ENCODE measurements at places on chromosomes 11 and 22.

- DNase-seq = no peak
Measured at GRCh38 chr11:99548264-99548663, 527.5 kb downstream of the CNTN5 start.

- peak; percentile 11 for DNase-seq
Measured at GRCh38 chr11:17932472-17932871, 80.4 kb downstream of the SERGEF start.

DNA sequence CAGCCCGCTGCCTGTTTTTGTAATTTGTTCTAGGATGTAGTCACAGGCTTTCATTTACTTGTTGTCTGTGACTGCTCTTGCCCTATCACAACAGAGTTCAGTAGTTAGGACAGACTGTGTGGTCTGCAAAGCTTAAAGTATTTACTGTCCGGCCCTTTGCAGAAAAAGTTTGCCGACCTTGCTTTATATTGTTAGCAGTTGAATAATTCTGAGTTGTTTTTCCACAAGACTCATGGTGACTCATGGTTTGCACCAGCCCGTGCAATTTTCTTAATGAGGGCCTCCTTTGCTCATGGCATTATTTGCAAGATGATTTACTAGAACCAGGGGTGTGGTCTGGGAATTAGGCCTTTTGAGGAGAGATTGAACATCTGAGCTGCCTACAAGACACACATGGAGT is 110.6 kb downstream of the SCN3B start:
- no peak for DNase-seq

DNA sequence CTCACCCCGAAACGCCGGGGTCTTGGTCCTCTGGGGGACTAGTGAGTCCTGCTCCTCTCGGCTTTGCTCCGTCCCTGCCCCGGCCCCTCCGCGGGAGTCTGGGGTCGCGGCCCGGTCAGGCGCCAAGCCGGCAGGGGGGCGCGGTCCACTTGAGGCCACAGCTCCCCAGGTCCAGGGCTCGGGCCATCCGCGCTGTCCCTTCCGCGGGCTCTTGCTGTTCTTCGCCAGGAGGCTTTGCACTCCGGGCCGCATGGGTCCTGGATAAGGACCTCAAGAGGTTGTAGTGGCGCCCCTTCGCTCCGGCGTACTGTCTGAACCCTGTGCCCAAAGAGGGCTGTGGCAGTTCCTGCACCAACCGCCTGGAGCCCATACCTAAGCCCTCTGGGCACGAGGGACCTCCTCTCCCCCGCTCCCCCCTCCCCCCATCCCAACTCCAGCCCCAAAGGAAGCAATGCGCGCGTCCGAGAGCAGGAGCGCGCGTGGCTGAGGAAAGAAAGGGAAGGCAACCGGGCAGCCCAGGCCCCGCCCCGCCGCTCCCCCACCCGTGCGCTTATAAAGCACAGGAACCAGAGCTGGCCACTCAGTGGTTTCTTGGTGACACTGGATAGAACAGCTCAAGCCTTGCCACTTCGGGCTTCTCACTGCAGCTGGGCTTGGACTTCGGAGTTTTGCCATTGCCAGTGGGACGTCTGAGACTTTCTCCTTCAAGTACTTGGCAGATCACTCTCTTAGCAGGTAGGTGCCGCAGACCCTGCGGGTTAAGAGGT is at the start of gene ADM:
Gene ADM, plus strand, starts transcription at position 579 of the 767 bp plus-strand sequence. CDS start 628 bp downstream, outside the sequence.
- DNase-seq = peak; percentile 98

DNA sequence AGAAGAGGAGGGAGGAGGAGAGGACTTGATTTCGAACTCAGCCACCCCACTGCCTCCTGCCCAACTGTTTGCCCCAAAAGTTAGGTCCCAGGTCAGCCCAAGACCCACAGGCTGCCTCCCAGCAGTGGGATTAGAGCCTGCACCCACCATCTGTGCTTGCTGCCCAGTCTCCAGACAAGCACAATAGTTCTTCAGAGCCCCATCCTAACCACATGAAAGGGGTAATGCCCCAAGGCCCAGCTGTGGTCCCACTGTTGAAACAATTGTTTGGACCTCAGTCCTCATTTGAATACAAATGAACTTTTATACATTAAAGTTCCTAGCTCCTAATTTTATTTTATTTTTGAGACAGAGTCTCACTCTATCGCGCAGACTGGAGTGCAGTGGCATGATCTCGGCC is 5.4 kb upstream of the VPS51 start:
- DNase-seq = no peak

DNA sequence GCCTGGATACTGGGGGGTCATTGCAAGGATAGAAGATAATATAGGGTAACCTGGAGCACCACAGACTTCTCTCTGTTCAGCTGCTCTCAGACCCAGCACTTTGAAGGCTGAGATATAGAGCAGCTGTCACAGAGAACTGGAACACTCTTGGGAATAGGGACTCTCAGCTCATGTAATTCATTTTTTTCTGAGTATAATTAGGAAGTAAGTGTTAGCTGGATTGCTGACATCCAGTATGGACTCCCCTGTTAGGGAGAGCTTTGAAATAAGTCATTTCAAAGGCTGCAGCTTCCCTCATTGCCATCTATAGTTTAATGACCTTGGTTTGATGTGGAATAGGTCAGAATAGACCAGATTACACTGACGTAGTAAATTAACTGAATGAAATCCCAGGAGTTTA is 120.8 kb upstream of the POU2AF2 start:
- no peak for DNase-seq

DNA sequence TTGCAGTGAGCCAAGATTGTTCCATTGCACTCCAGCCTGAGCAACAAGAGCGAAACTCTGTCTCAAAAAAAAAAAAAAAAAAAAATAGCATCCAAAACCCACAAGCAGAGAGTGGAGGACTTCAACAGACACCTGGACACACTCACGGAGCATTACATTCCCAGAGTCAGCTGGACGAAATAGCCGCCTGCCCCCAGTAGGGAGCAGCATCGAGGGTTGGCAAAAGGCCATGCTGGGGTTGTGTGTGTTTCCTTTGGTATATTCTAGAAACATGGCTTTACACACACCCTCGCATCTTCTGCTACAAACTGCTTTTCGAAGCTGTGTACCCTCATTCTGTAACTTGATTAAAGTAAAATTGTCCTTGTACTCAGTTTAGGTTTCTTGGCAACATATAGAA is 5.3 kb downstream of the ADA2 start:
- DNase-seq = peak; percentile 66

DNA sequence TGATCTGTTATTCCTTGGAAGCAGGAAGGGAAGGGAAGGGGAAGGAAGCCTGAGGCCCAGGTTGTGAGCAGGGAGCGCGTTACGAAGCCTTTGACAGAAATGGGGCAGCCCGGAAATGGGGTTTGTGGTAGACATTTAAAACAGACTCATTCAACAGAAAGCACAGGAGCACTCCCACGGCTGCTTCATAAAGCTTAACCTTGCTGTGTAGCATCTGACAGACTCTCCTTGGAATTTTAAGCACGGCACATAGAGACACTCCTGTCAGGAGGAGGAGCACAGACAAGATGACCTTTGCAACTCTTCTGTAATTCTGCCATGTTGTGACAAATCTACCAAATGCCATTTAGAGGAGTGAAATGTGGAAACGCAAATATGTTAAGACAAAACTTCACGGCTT is 131.6 kb downstream of the FBXO7 start:
- no peak for DNase-seq

- no peak for DNase-seq
Measured at GRCh38 chr11:6260207-6260726, 629 bp downstream of the CCKBR start.

- no peak for DNase-seq
Measured at GRCh38 chr22:26548984-26549383, 36.7 kb upstream of the TFIP11 start.

DNA sequence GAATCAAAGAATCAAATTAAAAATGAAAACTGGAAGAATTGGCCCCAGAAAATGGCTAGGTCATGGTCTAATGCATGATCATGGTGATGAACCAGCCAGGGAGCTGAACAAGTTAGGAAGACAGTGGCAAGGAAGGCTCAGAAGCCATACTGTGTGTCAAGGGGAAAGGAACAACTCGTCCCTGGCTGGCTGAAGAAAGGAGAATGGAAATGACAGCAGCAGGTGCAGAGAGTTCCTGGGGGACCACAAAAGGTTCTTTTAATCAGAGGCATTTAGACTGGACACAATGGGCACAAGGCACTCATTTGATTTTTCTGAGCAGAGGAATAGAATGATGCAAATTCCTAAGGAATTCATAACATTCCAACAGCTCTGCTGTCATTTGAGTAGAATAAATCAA is 209.9 kb downstream of the LARGE1 start:
- DNase-seq = no peak

DNA sequence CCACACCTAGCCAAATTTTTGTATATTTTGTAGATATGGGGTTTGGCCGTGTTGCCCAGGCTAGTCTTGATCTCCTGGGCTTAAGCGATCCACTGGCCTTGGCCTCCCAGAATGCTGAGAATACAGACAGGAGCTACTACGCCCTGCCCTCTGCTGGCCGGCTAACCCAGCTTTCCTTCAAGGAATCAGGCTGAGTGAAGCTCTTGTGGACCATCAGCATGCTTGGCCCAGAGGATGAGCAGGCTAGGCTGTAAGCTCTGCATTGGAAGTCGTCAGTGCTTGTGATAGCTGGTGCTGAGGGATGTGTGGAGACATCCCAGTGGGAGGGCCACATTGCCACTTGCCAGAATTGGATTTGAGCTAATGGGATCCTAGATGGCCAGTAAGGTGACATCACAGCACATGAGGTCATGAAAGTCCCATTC is 60.6 kb downstream of the MED15 start:
- peak; percentile 51 for DNase-seq

DNA sequence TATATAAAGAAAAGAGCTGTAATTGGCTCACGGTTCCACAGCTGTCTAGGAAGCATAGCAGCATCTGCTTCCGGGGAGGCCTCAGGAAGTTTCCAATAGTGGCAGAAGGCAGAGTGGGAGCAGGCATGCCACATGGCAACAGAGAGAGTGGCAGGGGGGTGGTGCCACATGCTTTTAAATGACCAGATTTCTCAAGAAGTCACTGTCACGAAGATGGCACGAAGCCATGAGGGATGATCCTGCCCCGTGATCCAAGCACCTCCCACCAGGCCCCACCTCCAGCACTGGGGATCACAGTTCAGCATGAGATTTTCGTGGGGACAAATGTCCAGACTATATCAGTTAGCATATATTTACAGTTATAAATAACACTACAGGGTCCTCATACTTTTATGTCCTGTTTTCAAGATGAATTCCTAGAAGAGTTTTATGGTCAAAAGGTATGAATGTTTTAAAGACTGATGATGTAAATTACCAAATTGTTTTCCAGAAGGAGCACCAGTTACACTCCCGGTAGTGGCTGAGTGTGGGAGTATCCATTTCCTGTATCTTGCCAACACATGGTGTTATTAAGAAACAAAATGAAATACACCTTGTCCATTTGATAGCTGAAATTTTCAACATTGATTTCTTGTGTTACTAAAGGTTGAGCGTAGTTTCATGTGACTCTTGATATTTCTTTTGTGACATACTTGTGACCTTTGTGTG is 19.2 kb downstream of the FAM118A start:
- DNase-seq = no peak

DNA sequence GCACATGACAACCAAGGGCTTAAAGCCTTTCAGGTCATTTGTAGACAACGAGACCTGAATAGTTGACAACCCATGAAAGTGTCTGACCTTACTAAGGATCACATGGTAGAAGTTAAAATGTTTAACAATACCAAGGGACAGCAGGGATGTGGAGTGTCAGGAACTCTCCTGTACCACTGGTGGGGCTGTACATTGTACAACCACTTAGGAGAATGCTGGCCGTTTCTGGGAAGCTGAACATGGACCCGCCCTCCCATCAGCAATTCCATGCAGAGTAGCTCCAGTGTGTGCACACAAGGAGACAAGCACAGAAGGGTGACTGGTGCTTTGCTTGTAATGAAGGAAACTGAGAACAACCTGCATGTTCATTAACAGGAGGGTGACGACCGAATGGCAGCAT is 162.9 kb downstream of the MPPED1 start:
- DNase-seq = no peak

DNA sequence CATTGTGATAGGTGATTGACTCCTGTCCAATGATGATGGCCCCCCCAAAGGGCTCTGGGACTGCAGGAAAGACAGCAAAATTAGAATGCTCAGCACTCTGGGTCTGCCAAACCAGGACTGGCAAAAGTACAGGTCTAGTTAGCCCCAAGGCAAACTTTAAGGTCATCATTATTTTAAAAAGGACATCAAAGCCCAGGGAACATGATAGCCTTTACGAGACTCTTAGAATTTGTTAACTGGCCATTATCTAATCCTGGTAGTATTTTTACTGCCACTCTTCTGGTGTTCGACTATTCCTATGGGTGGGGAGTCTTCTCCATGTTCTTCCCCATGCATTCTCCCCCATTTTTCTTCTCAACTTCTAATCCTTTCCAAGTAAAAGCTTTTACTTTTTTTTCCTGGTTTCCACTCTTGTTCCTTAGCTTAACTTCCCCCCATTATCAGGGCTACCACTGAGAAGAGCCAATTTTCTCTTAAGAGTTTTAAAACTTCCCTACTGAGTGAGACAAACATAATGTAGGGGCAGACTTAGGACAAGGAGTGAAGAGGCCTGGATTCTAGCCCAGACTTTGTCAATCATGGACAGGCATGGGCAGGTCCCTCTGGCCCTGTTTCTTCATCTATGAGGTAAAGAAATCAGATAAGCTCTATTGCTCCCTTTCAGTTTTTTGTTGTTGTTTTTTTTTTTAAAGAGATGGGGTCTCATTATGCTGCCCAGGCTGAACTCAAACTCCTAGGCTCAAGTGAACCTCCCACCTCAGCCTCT is 7.1 kb downstream of the DDB1 start:
- DNase-seq = no peak

DNA sequence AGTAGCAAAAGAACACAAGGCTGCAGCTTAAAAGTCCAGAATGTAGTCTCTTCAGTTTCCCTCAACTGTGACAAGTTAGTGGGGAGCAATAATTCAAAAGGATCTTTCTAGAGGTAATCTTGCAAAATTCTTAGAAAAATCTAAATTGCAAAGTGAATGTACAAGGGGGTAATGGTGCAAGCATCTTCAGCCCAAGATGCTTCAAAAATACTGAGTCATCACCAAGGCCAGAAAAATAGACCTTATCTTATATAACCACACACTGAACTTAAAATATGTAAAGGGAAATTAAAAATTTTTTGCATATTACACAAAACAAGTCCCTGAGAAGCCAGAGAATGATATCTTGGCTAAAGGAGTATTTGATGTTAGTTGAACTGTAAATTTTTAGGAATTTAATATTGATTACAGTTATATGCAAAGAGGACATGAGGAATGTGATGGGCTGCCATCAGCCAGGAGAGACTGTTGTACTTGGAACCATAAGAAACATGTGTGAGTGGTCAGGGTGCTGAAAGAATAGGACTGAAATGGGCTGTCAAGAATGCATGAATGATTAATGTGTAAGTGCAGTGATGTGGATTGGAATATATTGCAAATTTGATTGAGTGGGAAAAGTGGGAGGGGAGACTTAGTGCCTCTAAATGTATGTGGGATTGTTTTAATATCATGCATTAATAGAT is 85.7 kb upstream of the LIN7C start:
- no peak for DNase-seq

GRCh38 chr11:28621753-28622152 is 513.6 kb downstream of the METTL15 start:
- DNase-seq = no peak

GRCh38 chr11:12963051-12963450 is 46.1 kb upstream of the RASSF10 start:
- DNase-seq = no peak

- DNase-seq = peak; percentile 51
Measured at GRCh38 chr22:21106000-21106399, 60.3 kb downstream of the LRRC74B start.

- DNase-seq = peak; percentile 53
Measured at GRCh38 chr22:44357296-44357965, 44.7 kb upstream of the SHISAL1 start.
